ENCODE measurements at places on chromosomes 11 and 22. TPM values are rescaled to one million over a fixed set of nuclear protein-coding genes. Genes with fewer than 3 reads are reported as not detected.

DNA sequence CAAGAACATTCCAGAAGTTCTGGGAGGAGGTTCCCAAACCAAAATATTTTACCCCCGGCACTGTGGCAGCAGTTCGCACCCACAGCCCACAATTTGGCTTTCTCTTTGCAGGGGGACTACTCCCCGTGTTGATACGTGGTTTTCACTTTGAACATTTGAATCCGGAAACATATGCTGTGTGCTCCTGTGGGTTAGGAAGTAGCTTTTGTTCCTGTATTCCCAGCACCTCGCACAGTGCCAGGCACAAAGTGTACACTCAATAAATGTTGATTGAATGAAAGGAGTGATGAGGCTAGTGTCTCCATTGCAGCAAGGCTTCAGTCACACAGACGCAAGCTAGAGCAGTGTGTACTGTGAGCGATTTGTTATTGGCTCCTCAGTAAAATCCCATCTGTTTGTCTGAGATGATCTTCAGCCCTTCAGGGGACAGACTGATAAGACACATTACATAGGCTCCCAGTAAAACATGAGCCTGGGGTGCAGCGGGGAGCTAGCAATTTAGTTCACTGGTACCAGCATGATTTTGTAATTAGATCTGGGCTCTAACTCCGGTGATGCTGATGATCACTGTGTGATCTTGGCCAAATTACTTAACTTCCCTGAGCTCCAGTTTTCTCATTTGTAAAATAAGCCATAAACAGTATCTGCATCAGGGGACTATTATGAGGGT is 2.2 kb downstream of the LAYN start:
- DNase-seq = no peak
- H3K4me1 ChIP-seq = no peaks in the 10 kb centered on the region
- no peaks in the 10 kb centered on the region for H3K27me3 ChIP-seq
- no peaks in the 10 kb centered on the region for H3K36me3 ChIP-seq
- H3K27ac ChIP-seq = no peak overlapping the region
- no peak overlapping the region for H3K4me3 ChIP-seq

DNA sequence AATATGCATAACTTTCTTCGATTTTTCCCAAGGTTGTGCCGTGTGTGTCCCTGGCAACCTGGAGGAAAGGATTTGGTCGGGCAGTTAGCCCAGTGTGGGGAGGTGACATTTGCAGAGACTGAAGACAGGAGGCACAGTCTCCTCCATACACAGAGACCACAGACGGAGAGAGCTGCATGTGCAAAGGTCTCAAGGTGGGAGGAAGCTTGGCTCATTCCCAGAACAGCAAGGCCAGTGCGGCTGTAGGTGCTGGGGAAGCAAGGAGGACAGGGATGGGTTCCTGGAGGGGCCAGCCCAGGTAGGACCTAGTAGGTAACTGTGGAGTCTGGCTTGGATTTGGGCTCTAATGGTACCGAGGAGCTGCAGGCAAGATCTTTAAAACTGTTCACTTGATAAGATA is 20.7 kb upstream of the CPT1A start:
- DNase-seq = no peak
- H3K36me3 ChIP-seq = no peaks in the 10 kb centered on the region
- H3K4me3 ChIP-seq = no peak overlapping the region
- H3K27ac ChIP-seq = no peak overlapping the region
- H3K4me1 ChIP-seq = no peaks in the 10 kb centered on the region

DNA sequence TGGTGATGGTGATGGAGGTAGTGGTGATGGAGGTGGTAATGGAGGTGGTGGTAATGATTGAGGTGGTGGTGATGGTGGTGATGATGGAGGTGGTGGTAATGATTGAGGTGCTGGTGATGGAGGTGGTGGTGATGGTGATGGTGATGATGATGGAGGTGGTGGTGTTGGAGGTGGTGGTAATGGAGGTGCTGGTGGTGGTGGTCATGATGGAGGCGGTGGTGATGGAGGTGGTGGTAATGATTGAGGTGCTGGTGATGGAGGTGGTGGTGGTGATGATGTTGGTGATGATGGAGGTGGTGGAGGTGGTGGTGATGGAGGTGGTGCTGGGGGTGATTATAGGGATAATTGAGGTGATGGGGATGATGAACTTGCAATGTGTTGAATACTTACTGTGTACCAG is 79.9 kb downstream of the MPPED1 start:
- H3K4me1 ChIP-seq = no peaks in the 10 kb centered on the region
- DNase-seq = no peak
- no peaks in the 10 kb centered on the region for H3K27me3 ChIP-seq
- no peaks in the 10 kb centered on the region for H3K36me3 ChIP-seq

HTR3A gene
- total RNA-seq = not detected

- no peak overlapping the region for H3K4me3 ChIP-seq
- peak overlapping the region; percentile 83 for H3K27ac ChIP-seq
- DNase-seq = no peak
- H3K27me3 ChIP-seq = no peaks in the 10 kb centered on the region
Measured at GRCh38 chr22:28904211-28904896, 21.0 kb downstream of the ZNRF3 start.

INS gene
- not detected for total RNA-seq

- no peak overlapping the region for H3K4me3 ChIP-seq
- no peaks in the 10 kb centered on the region for H3K27me3 ChIP-seq
- H3K36me3 ChIP-seq = no peaks in the 10 kb centered on the region
- no peak overlapping the region for H3K27ac ChIP-seq
- no peaks in the 10 kb centered on the region for H3K4me1 ChIP-seq
Measured at GRCh38 chr11:13949876-13950275, 12.6 kb upstream of the SPON1 start.
